ENCODE measurements at places on chromosomes 6 and 20. TPM values are rescaled to one million over a fixed set of nuclear protein-coding genes. Genes with fewer than 3 reads are reported as not detected.

DNA sequence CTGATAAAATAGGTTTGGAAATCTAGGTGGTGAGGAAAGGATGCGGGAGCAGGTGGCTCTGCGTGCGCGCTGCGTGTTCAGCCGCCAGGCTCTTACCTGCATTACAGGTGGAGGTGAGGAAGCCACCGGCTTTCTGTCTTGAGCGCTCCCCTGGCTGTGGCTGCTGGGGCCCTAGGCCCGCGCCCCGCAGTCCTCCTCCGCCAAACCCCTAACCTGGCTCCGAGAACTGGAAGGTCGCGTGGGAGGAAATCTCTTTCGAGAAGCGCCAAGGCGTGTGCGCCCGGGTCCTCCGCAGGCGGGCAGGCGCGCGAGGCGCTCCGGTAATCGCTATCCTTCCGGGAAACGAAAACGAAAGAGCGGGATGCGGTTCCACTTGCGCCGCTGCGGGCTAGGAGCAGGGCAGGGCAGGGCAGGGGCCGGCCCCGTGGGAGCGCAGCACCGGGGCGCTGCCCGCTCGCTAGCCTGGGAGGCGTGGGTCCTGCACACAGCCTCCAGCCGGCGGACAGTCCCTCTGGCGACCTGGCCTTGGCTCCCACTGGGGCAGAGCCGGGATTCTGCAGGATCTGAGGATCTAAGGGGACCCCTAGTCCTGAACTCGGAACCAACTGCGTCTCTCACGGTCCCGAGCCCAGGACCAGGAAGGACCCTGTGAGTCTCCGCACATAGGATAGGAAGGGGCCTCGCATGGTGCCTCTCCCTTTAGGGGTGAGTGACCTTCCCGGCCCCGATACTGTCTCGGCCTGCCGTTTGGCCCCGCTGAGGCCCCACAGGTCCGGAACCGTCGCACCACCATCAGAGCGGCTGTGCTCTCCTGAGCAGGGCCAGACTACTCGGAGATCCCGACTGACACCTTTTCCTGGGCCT lies at the start of gene ETV7:
ETV7 (minus strand) TSS at position 230 of the 864 bp plus-strand sequence; CDS start at position 102, 128 bp downstream.
- DNase-seq, result peak; percentile 56

DNA sequence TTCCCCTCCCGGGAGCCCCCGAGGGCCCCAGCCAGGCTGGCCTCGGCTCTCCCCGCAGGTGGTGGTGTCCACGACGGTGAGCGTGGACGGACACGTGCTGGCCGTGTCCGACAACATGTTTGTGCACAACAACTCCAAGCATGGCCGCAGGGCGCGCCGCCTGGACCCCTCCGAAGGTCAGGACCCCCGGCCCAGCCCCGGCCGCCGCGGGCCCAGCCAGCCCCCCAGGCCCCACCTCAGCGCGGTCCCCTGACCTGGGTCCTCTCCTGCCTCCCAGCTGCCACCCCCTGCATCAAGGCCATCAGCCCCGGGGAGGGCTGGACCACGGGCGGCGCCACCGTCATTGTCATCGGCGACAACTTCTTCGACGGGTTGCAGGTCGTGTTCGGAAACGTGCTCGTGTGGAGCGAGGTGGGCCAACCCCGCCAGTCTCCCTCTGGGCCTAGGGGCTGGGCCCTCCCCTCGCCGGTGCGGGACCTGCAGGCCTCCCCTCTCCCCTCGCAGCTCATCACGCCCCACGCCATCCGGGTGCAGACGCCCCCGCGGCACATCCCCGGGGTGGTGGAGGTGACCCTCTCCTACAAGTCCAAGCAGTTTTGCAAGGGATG lies 51.0 kb downstream of the CPXM1 start:
- DNase-seq, result no peak

- no peak for DNase-seq
Observed at GRCh38 chr6:2579804-2580570, 170.7 kb downstream of the MYLK4 start.

The LY6G6C gene
- total RNA-seq, result not detected

The GRM1 gene
- total RNA-seq, result 1.3 TPM

The MOCS1 gene
- 41.0 TPM for total RNA-seq

The PDYN gene
- not detected for total RNA-seq

Data from adrenal gland (tissue), 19 donors.